Foreskin fibroblast (primary cell): ENCODE measurements at places on chromosomes 2 and 18.

GRCh38 chr2:223459328-223459939 lies 142.7 kb downstream of the SCG2 start:
- peak; percentile 64 for DNase-seq

DNA sequence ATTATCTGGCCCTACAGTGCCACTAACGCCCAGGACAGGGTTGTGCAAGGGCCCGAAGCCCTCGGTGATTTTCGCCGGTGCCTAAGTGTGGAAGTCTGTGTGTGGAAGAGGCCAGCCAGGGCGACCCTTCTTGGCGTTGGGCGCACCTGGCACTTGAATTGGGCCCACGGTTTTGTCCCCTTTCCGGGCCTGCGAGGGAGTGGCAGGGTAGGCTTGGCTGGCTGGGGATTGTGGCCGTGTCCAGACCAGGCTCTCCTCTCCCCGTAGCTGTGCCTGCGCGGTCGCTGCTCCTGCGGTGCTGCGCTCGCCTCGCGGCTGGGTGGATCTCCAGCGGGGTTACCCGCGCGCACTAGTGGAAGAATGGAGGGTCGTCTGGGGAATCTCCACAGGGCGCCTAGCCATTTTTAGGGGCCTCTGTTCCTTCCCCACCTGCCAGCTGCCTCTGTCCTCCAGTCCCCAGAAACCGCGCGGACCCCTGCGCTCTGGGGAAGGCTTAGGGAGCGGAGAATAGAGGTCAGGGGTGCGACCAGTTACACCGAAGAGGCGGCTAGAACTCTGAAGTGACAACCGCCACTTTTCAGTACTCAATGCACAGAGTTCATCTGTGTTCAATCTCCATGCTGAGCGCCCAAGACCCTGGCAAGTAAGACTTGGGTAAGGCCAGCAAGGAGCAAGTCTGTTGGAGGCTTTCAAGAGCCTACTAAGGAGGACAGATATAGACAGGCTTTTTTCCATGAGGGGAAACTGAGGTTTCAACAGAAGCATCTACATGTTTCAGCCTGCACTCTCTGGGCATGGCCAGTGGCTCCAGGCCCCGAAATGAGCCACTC lies 16.0 kb downstream of the EVX2 start:
- no peak for DNase-seq

GRCh38 chr2:207423886-207424285 lies 105.9 kb upstream of the CREB1 start:
- peak; percentile 93 for DNase-seq

GRCh38 chr2:40450796-40451430 lies 977 bp downstream of the SLC8A1 start:
- DNase-seq: peak; percentile 89

- no peak for DNase-seq
Measured at GRCh38 chr2:30226144-30227032, 4.9 kb upstream of the LBH start.

DNA sequence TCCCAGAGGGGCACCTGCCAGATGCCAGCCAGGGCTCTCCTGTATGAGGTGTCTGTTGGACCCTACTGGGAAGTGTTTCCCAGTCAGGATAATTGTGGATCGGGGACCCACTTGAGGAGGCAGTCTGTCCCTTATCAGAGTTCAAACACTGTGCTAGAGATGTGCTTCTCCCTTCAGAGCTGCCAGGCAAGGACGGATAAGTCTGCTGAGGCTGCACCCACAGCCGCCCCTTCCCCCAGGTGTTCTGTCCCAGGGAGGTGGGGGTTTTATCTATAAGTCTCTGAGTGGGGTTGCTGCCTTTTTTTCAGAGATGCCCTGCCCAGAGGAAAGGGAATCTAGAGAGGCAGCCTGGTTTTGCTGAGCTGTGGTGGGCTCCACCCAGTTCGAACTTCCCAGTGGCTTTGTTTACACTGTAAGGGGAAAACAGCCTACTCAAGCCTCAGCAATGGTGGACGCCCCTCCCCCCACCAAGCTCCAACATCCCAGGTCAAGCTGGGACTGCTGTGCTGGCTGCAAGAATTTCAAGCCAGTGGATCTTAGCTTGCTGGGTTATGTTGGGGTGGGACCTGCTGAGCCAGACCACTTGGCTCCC lies 324.0 kb upstream of the SETBP1 start:
- no peak for DNase-seq

- DNase-seq: peak; percentile 19
Measured at GRCh38 chr2:211867845-211868451, 670.7 kb downstream of the ERBB4 start.

DNA sequence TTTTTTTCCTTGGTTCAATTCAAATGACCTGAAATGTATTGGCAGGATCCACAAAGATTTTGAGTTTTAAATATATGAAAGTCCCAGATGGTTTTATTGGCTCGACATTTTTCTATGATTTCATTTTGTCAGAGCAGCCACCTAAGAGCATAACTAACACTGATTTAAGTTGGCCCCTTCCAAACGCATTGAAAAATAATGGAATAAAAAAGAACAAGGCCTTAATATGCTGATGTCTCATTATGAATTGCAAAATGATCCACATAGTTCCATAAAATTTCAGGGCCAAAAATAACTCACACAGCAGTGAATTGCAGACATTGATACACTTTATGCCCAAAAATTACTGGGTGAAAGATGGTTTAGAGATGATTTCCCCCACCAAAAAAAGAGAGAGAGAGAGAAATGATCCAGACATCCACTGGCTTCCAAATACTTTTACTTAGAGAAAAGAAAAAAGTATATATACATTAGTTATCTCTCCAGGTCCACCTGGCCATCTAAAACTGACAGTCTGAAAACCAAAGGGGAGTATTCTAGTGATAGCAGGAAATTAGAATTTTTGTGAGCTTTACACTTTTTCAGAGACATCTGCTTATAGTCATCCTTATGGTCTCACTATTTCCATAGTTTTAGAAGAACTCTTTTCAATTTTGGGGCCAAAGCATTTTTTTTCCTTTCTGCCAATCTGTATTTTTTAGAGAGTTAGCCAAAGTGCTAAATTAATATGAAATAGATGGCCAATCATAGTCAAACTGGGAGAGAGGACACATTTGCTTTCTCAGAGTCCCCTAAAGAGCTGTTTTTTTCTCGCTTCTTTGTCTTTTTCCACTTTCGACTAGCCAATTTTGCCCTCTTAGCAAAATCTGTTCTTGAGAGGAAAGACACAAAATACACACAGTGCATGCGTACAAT lies 213.5 kb upstream of the RND3 start:
- DNase-seq: no peak

DNA sequence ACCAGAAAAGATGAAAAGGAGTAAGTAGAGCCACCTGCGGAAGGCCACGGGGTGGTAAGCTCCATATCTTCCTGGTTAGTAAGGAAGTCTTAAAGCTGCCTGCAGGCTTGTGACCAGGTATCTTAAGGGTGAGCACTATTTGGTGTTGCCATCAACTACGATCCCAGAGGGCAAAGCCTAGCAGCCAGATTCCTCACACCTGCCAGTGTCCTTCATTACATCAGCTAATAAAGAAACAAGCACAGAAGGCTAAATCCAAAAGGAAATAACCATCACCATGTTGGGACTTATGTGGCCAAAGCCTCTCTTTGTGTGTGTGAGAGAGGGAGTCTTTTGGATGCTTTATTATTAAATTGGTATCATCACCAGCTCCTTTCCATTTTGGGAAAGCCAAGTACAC lies 123.5 kb downstream of the ALK start:
- no peak for DNase-seq

DNA sequence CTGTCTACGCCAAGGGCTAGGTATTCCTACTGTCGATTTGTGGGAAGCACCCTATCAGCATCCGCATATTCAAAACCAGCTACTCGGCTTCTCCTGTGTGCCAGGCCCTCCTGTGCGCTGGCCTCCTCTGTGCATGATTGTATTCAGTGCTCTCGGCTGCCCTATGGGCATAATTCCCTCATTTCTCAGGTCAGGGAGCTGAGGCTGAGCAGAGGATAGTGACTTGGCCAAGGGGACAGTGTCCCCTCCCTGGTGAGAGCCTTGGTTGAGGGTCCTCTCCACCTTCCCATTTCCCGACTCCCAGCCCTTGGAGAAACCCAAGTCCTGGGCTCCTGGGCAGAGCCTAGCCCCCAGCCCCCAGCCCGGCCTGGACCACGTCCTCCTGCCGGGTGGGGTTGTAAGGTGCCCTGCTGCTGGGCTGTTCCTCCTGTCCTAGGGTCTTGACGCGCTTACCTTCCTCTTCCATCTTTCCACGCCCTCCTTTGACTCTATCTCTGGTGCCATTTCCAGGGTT lies 6.3 kb upstream of the HS6ST1 start:
- DNase-seq: no peak

DNA sequence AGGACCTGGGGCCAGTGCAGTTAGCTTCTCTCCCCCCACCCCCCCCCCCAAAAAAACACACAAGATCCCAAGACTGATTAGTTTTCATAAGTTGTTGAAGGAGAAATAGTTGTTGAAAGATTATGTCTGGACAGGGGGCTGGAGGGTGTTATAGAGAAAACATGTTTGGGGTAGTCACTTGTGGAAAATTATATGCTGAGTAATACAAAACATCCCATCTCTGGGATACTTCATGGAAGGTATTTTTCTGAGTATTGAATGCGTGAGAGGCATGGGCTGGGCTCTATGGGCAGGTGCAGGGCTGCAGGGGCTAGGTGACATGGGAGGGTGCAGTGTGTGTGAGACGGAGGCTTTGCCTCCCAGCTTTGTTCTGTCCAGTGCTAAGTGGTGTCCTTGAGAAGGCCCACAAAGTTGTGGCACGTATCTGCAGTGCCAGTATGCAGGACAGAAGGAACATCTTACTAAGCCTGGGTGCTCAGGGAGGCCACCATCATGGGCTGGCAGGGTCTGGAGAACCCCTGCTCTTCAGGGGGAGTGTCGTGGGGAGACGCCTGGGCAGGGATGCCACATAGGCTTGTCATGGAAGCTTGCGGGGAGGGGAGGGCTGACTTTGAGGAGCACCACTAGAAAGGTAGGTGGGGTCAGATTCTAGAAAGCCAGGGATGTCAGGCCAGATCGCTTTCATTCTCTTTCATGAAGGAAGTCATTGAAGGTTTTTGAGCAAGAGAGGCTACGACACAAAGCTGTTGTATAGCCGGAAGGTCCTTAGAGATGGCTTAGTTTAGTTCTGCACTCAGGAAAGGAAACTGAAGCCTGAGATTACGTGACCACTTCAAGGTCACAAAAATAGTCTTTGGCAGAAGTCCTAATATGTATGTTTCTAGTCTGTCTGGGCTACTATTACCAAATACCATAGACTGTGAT lies 232.0 kb downstream of the LDLRAD4 start:
- DNase-seq: no peak

GRCh38 chr2:161578998-161579397 lies 45.2 kb upstream of the SLC4A10 start:
- no peak for DNase-seq

DNA sequence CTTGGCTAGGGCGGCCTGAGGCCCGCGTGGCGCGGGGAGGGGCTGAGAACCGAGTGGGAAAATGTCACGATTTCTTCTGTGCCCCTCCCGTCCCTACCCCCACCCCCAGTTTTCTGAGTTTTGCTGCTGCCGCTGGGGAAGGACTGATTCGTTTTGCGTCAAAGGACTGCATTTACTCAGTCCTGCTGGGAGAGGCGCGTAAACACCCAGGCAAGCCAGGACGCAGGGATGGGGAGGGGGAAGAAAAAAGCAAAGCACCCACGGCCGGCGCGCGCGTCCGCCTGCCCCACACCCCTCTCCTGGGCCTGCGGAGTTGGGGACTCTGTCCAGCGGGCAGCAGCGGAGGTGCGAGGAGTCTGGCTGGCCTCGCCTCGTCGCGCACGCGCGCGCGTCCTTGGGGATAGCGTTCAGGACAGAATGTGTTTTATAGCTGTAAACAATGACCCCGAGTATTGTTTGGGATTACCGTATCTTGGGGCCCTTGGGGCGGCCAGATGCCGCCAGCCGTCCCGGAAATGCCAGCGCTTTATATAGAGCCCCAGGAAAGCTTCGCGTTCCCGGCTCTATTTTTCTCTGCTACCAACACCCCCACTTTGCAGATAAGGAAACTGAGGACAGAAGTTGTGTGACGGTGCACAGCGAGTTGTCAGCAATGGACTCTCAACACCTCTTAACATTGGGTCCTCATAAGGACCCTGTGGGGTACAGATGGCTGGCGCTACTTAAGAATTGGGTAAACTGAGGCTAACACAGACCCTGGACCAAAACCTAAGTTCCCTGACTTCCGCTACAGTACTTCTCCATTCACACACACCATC lies 1.7 kb upstream of the FOSL2 start:
- peak; percentile 90 for DNase-seq

DNA sequence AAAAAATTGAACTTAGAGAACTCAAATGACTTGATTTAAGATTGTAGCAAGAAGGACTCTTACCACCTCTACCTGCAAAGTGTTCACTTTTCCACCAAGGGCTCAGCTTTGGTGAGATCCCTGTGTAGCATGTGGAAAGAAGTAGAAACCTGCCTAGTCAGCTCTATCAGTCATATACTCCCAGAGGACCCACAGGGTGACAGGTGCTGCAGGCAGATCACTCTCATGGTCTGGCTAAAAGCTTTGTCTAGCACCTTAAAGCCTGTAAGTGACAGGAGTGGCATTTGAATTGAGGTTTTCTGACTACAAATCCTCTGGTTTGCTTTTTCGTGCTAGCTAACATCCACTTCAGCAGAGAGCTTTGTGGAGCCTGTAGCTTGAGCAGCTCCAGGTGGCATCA lies 18.7 kb upstream of the NEMP2 start:
- DNase-seq: no peak

DNA sequence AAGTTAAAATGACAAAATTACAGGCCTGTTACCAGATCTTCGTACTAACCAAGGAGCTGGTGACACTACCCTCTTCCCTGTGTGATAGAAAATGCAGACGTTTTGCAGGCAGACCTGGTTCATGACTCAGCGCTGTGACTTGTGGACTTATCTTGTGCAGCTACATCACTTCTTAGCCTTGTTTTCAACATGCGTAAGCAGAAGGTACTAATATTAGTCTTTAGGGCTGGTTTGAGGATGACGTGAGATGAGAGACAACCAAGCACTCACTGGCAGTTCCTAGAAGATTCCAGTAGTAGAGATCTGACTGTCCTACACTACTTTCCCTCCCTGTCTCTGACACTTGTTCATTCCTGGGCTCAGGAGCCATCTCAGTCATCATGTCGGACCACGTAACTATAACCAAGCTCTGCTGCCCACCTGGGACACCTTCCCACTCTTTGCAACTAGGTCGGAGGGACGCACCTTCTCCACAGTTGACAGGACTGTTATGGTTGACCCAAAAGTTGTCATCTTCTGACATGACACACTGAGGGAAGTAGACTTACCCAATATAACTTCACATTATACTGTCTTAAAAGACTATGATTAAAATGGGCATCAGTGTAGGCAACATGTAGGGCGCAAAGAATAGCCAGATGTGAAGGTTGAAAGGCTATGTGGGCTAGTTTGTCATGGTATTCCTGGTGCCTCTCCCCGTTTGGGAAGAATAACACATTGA lies 64.8 kb downstream of the TNFRSF11A start:
- DNase-seq: no peak

- peak; percentile 67 for DNase-seq
Measured at GRCh38 chr2:172972005-172972619, 103.5 kb upstream of the MAP3K20 start.
